ENCODE measurements at places on chromosomes 2 and 18. TPM values are rescaled to one million over a fixed set of nuclear protein-coding genes. Genes with fewer than 3 reads are reported as not detected.

The UGT1A10 gene
- not detected for polyA plus RNA-seq

The AQP12A gene
- not detected for polyA plus RNA-seq

The GALNT5 gene
- polyA plus RNA-seq, result 0.12 TPM

The PSMA8 gene
- 1.5 TPM for polyA plus RNA-seq

Data from Purkinje cell (primary cell).